Liver (tissue), 10 donors: ENCODE measurements at places on chromosomes 13 and 19.

- DNase-seq = peak; percentile 91
Observed at GRCh38 chr19:48135411-48135810, 24.8 kb upstream of the PLA2G4C start.

DNA sequence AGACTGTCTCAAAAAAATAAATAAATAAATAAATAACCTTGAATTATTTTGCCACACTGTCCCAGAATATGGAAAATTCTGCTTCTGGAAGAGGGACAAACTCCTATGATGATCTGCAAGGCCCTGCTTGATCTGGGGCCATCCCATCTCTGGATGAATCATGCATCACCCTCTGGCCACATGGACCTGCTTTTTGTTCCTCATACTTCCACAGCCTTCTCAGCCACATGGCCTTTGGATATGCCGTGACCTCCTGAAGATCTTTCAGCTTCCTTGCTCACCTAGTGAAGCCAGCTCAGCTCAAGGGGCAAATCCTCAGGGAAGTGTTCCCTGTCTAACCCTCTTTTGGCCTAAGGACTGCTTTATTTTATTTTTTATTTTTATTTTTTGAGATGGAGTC is 10.3 kb downstream of the IER2 start:
- no peak for DNase-seq

- no peak for DNase-seq
Observed at GRCh38 chr19:33953023-33953422, 156.4 kb downstream of the KCTD15 start.

GRCh38 chr19:18606281-18607225 is at the start of gene CRLF1:
CRLF1 (minus strand) TSS chr19:18606799; CDS start chr19:18606656, 143 bp downstream.
- no peak for DNase-seq

DNA sequence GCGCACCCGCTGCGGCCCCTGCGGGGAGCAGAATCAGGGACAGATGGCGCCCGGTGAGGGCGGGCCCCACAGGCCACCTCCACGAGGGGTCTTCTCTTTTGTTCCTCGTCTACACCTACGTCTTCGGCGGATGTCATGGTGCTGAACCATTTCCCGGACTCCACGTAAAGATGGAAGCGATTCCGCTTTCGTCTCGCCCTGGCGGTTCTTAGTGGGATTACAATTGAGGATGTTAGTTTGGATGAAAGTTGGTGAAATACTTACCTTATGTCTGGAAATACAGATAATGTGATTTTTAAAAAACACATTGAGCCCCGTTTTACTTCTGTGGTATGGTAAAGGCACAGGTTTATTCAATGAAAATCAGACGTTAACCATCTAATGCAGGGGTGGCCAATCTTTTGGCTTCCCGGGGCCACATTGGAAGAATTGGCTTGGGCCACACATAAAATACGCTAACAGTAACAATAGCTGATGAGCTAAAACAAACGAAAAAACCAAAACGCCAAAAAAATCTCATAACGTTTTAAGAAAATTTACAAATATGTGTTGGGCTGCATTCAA is 1.4 kb upstream of the ZMYM5 start:
- no peak for DNase-seq

GRCh38 chr19:43527860-43528622 is 1.0 kb upstream of the ETHE1 start:
- no peak for DNase-seq

- DNase-seq = no peak
Observed at GRCh38 chr19:58056261-58056660, 2.8 kb upstream of the ZNF135 start.

- no peak for DNase-seq
Observed at GRCh38 chr13:53782488-53782961, 753.9 kb downstream of the OLFM4 start.

GRCh38 chr19:15475169-15475568 is 4.1 kb downstream of the PGLYRP2 start:
- DNase-seq = no peak

DNA sequence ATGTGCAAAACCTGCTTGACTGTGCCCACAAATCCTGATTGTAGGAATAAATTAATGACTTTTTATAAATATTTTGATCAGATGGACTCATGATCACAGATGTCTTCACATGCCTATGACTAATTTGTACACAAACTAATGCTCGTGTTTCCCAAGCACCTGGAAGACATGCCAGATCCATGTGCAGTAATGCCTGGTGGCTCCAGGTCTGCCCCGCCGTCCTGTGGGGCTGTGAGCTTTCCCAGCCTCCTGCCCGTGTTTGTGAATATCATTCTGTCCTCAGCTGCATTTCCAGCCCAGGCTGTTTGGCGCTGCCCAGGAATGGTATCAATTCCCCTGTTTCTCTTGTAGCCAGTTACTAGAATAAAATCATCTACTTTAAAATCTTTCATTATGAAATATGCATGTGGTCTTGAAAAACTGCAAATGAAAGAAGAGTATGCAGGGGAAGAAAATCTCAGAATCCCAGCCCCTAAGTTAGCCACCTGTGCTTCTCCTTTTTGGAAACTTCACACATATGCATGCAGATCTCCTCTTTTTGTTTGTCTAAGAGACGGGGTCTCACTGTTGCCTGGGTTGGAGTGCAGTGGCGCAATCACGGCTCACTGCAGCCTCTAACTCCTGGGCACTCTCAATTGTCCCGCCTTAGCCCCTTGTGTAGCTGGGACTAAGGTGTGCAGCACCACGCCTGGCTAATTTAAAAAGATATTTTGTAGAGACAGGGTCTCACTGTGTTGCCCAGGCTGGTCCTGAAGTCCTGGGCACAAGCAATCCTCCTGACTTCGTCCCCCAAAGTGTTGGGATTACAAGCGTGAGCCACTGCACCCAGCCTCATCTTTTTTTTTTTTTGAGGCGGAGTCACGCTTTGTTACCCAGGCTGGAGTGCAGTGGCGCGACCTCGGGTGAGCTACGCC is 6.2 kb downstream of the RPL28 start:
- DNase-seq = no peak

- no peak for DNase-seq
Observed at GRCh38 chr13:34246511-34246910, 428.6 kb downstream of the RFC3 start.

- no peak for DNase-seq
Observed at GRCh38 chr13:50334944-50335343, 319.7 kb downstream of the KCNRG start.
